ENCODE measurements at places on chromosomes 16 and 17. TPM values are rescaled to one million over a fixed set of nuclear protein-coding genes. Genes with fewer than 3 reads are reported as not detected.

DNA sequence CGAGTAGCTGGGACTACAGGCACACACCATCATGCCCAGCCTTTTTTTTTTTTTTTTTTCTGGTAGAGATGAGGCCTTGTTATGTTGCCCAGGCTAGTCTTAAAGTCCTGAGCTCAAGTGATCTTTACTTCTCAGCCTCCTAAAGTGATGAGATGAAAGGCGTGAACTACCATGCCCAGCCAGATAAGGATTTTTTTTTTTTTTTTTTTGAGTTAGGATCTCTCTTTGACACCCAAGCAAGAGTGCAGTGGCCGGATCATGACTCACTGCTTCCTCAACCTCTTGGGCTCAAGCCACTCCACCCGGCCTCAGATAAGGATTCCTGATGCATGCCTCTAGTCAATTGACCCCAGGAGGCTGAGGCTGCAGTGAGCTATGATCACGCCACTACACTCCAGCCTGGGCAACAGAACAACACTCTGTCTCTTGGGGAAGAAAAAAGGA, 11.2 kb upstream of the PLEKHG4 start:
- DNase-seq: no peak
- peaks cover 20% of the 10 kb centered on the region for H3K27me3 ChIP-seq
- H3K4me3 ChIP-seq: no peak overlapping the region
- no peaks in the 10 kb centered on the region for H3K4me1 ChIP-seq
- H3K36me3 ChIP-seq: no peaks in the 10 kb centered on the region

GRCh38 chr16:48137822-48138221, 18.0 kb downstream of the ABCC12 start:
- DNase-seq: no peak
- no peaks in the 10 kb centered on the region for H3K27me3 ChIP-seq
- no peak overlapping the region for H3K4me3 ChIP-seq
- no peaks in the 10 kb centered on the region for H3K36me3 ChIP-seq
- no peak overlapping the region for H3K27ac ChIP-seq
- H3K4me1 ChIP-seq: no peaks in the 10 kb centered on the region

GRCh38 chr16:67562526-67562917, at the start of gene CTCF:
Gene CTCF (plus strand): TSS chr16:67562526. CDS start chr16:67610833, 48,307 bp downstream.
- H3K36me3 ChIP-seq: no peaks in the 10 kb centered on the region
- peak within 1 kb of the TSS; percentile 84 for H3K27ac ChIP-seq
- no peaks in the 10 kb centered on the region for H3K27me3 ChIP-seq
- H3K4me1 ChIP-seq: peaks cover 45% of the 10 kb centered on the region

GRCh38 chr17:9403257-9403656, 172.4 kb downstream of the STX8 start:
- no peaks in the 10 kb centered on the region for H3K4me1 ChIP-seq
- no peak overlapping the region for H3K4me3 ChIP-seq
- no peak overlapping the region for H3K27ac ChIP-seq

GRCh38 chr17:48483471-48484131, 47.2 kb downstream of the HOXB1 start:
- H3K27ac ChIP-seq: no peak overlapping the region
- no peaks in the 10 kb centered on the region for H3K27me3 ChIP-seq
- DNase-seq: no peak
- H3K4me1 ChIP-seq: peaks cover 10% of the 10 kb centered on the region
- no peak overlapping the region for H3K4me3 ChIP-seq
- H3K36me3 ChIP-seq: no peaks in the 10 kb centered on the region

- H3K27ac ChIP-seq: no peak overlapping the region
- no peaks in the 10 kb centered on the region for H3K27me3 ChIP-seq
- no peak for DNase-seq
- H3K4me3 ChIP-seq: no peak overlapping the region
- H3K4me1 ChIP-seq: peaks cover 17% of the 10 kb centered on the region
- peaks cover 18% of the 10 kb centered on the region for H3K36me3 ChIP-seq
These were observed 14.7 kb downstream of the TMEM11 start for GRCh38 chr17:21199311-21199710.

GRCh38 chr16:4117250-4117578, 972 bp upstream of the ADCY9 start:
- H3K4me3 ChIP-seq: peak overlapping the region; percentile 57
- no peak for DNase-seq
- H3K4me1 ChIP-seq: peaks cover 36% of the 10 kb centered on the region
- H3K36me3 ChIP-seq: no peaks in the 10 kb centered on the region
- H3K27ac ChIP-seq: no peak overlapping the region

DNA sequence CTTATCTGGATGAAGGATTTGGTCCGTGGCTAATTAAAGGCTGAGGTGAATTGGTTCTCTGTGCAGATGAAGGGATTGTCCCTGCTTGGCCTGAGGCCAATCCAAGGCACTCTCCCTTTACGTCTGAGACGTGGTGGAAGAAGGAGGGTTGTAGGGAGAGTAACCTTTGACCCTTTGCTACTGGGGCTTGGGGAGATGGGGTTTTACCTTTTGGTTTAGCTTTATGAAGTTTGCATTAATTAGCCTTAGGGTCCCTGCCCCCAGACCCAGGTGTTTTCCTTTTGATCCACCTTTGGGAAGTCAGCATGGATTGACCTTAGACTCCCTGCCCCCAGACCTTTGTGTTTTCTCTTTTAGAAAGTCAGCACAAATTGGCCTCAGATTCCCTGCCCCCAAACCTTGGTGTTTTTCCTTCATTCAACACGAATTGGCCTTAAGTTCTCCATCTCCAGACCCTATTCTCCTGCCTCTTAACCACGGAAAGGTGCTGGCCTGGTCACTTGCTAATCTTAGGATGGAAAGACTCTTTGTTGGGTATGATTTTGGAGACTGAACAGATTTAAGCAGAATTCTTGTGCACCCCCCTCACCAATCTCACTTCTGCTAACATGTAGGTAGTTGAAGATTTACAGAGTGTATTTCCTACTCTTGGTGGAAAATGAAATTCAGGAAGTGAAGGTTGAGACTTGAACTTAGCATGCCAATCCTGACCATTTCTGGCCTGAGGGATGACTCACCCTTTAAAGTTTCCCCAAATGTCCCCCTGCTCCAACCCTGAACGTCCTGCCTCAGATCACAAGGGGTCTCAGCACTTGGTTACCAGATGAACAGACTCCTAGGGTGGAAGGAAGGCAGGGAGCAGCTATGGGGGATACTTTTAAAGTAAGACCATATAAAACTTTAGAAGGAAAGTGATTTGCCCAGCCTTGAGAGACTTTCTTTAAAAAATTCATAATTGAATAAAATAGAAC, 23.1 kb upstream of the MMD start:
- H3K36me3 ChIP-seq: no peaks in the 10 kb centered on the region
- no peaks in the 10 kb centered on the region for H3K27me3 ChIP-seq
- no peaks in the 10 kb centered on the region for H3K4me1 ChIP-seq
- DNase-seq: no peak
- H3K4me3 ChIP-seq: no peak overlapping the region
- H3K27ac ChIP-seq: no peak overlapping the region

DNA sequence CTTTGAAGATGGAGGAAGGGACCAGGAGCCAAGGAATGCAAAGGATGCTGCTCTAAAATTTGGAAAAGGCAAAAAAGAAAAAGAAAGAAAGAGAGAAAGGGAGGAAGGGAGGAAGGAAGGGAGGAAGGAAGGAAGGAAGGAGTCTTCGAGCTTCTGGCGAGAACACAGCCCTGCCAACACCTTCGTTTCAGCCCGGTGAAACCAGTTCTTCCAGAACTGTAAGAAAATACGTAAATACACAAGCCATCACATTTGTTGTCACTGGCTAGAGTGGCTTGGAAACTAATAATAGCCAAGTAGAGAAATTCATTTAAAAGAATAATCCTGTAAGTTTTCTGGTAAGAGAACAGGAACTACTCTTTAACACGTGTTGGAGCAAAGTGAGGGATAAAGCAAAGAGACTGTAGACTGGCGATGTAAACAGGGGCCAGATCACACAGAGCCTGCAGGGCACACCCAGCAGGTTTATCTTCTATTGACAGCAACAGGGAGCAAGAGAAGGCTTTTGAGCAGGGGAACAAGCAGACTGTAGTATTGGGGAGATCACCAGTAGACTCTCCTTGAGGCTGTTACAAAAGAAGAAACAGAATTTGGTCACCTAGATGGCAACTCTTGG, 188.7 kb upstream of the MPHOSPH6 start:
- H3K4me1 ChIP-seq: no peaks in the 10 kb centered on the region
- H3K27ac ChIP-seq: no peak overlapping the region
- H3K36me3 ChIP-seq: no peaks in the 10 kb centered on the region

GRCh38 chr16:75627851-75628250, 4.8 kb upstream of the ADAT1 start:
- peaks cover 67% of the 10 kb centered on the region for H3K36me3 ChIP-seq
- peaks cover 28% of the 10 kb centered on the region for H3K4me1 ChIP-seq
- H3K4me3 ChIP-seq: no peak overlapping the region
- peak overlapping the region; percentile 56 for H3K27ac ChIP-seq
- no peaks in the 10 kb centered on the region for H3K27me3 ChIP-seq

DNA sequence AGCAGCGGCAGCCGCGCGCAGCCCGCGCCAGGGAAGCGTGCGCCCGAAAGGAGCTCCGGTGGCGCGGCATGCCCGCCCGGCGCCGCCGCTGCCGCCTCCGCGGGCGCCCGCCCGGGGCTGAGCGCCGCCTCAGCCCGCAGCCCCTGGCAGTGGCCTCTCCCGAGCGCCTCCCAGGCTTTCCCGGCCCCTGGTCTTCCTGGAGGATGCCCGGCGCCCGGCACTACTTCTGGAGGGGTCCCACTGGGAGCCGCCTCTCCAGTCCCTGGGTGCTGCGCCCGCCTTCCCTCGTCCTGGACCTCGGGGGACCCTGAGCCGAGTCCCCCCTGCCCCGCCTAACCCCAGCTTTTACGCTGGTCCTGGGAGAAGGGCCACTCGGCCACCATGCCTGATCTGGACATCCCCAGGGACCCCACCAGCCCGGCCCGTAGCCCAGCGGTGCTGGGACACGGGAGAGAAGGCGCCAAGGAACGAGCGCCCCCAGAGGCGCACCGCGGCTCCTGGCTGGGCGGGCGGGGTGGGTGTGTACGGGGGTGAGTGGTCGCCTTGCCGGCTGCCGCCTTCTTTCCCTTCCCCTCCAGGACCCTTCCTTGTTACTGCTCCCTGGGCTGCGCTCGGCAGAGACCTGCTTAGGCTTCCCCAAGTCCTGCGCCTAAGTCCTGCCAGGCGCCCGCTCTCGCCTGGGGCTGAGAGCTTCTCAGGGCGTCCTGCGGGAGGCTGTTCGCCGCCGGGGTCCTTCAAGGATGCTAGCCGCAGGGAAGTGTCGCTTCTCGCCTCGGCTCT, 704 bp downstream of the ASIC2 start:
- no peak for DNase-seq
- no peaks in the 10 kb centered on the region for H3K36me3 ChIP-seq
- H3K4me1 ChIP-seq: peaks cover 3% of the 10 kb centered on the region
- no peak overlapping the region for H3K27ac ChIP-seq
- no peak overlapping the region for H3K4me3 ChIP-seq

- no peaks in the 10 kb centered on the region for H3K36me3 ChIP-seq
- no peak overlapping the region for H3K4me3 ChIP-seq
- no peak overlapping the region for H3K27ac ChIP-seq
- H3K27me3 ChIP-seq: peaks cover 2% of the 10 kb centered on the region
These were observed 611.3 kb upstream of the SALL1 start for GRCh38 chr16:51762081-51762996.

DNA sequence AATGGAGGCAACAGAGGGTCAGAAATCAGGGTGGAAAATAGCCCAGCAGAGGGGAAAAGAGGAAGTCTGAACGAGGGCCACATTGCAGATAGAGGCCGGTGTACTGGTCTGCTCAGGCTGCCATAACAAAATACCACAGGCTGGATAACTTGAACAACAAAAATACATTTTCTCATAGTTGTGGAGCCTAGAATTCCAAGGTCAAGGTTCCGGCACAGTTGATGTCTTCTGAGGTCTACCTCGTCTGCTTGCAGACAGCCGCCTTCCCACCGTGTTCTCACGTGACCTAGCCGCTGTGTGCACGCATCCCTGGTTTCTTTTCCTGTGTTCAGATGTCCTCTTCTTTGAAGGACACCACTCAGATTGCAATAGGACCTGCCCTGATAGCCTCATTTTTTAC, 249.4 kb downstream of the WWOX start:
- H3K36me3 ChIP-seq: no peaks in the 10 kb centered on the region
- no peak for DNase-seq
- no peak overlapping the region for H3K27ac ChIP-seq
- no peak overlapping the region for H3K4me3 ChIP-seq
- H3K27me3 ChIP-seq: no peaks in the 10 kb centered on the region
- no peaks in the 10 kb centered on the region for H3K4me1 ChIP-seq

DNA sequence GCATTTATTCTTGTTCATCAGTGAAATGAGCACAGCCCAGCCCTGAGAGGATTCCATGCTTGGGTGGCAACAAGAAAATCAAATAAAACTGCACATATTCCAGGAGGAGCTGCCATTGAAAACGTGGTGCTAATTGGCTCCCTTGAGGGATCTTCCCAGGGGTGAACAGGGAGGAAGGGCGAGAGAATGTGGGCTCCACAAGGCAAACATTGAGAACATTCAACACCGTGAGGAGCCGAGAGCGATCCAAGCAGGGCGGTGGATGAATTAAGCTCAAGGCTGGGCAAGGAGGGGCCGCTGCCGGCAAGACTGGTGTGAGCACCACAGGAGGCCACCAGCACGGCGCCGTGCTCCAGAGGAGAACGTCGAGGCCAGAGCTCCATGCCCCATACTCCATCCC, 166.9 kb downstream of the C16orf95 start:
- H3K27me3 ChIP-seq: peaks cover 19% of the 10 kb centered on the region
- no peak overlapping the region for H3K27ac ChIP-seq

Gene SKAP1
- 75.6 TPM for total RNA-seq

Gene TM4SF5
- not detected for total RNA-seq

Gene NLGN2
- total RNA-seq: 8.9 TPM

Gene IRX3
- 0.19 TPM for total RNA-seq

Gene MYH8
- not detected for total RNA-seq

Gene HOXB1
- total RNA-seq: not detected

Gene SPATA22
- total RNA-seq: not detected

Gene OR1A1
- not detected for total RNA-seq

Gene CD300LB
- total RNA-seq: not detected

Gene TNP2
- total RNA-seq: not detected

All from T-cell (primary cell).